ENCODE measurements at places on chromosomes 1 and 21. TPM values are rescaled to one million over a fixed set of nuclear protein-coding genes. Genes with fewer than 3 reads are reported as not detected.

GRCh38 chr1:87905651-87906050 lies 577.0 kb downstream of the LMO4 start:
- no peak for DNase-seq

DNA sequence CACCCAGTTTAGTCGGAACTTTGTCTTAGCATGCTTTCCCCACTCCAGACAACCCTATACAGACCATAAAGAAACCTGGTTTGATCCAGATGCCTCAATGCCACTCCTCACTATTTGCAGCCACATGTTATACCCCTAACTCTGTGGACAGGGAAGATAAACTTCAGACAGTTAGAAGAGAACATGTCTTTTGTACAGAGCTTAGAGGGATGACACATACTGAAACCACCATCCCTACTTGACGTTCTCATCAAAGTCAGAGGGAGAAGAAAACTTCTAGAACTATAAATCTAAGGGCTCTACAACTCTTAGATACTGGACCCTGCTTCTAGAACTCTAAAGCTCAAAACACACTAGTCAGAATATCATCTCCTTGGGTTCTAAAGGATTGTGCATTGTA lies 3.7 kb downstream of the SYT6 start:
- DNase-seq, result no peak

GRCh38 chr21:29718081-29718815 lies 221.5 kb downstream of the GRIK1 start:
- no peak for DNase-seq

GRCh38 chr1:70458131-70458530 lies 47.1 kb downstream of the CTH start:
- DNase-seq, result no peak

DNA sequence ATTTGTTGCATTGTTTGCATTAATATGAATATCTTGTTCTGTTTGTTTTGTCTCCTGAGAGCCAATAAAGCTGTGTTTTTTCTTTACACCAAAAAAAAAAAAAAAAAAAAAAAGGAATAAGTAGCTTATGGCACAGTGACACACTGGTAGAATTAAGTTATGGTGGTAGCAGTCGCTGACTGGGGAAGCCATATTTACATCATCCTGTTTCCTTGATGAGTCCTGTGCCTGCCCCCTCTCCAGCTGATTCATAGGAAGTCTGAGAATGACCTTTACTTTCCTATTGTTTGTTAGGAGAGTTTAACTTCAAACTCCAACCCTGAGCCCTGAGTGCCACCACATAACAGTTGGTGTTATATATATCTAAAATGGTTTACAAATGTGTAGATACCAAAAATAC lies 62.2 kb downstream of the OBSCN start:
- DNase-seq, result peak; percentile 19

DNA sequence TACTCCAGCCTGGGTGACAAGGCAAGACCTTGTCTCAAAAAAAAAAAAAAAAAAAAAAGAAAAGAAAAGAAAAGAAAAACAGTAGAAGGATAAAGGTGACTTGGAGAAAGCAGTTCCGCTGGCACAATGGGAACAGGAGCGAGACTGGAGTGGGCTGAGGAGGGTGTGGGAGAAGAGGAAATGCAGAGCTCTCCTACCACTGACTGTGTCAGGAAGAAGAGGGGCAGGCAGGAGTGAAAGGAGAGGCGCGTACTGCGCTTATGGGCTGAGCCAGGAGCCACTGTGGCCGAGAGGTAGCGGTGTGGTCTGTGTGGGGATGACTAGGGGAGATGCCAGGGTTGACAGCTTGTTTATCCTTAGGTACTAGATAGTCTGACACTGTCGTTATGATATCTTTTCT lies 6.4 kb upstream of the PROK1 start:
- no peak for DNase-seq

DNA sequence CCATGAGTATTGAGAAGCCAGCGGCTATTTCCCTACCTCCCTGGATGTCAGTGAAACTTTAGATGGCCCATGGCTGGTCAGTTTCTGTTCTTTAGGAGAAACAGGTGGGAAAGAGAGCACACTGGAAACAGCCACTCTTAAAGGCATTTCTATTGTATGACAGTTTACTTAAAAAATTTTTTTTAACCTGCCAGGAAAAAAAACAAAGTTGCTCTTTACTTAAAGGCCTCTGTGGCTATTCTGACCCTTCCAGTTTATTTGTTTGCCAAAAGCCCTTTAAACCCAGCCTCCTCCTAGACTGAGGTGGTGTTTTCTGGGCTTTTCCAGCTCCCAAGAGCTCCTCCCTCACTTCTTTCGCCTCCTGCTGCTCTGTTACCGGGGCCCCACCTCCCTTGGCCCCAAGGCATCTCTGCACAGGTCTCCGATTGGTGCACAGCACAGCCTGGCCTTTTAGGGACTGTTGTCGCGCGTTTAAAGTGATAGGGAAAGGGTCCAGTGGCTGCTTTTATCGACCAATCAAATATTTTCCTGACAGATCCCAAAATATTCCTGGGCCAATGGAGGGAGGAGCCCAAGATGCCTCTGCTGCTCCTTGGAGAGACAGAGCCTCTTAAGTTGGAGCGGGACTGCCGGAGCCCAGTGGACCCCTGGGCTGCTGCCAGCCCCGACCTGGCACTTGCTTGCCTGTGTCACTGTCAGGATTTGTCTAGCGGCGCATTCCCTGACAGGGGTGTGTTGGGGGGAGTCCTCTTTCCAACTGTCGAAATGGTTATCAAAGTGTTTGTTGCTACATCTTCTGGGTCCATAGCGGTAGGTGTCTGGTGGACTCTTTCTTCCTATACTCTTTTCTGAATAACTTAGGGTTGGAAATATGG lies at the start of gene SH3BGR:
SH3BGR (plus strand) TSS at position 639 of the 875 bp plus-strand sequence; CDS start at position 766, 127 bp downstream.
- DNase-seq, result no peak

DNA sequence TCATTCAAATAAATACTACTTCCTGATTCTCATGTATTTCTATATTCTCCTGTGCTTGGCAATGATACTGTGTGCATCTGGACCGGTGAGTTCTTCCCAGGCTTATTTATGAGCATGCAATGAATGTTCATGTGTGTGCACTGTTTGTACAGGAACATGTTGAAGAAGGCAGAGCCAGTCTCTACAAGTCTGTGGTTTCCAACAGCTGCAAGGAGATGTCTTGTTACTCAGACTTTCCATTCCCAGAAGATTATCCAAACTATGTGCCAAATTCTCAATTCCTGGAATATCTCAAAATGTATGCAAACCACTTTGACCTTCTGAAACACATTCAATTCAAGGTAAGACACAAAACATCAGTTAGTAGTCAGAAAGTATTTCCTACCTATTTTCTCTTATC lies 19.1 kb downstream of the FMO1 start:
- DNase-seq, result no peak

GRCh38 chr1:213925531-213926182 lies 62.1 kb upstream of the PROX1 start:
- no peak for DNase-seq

DNA sequence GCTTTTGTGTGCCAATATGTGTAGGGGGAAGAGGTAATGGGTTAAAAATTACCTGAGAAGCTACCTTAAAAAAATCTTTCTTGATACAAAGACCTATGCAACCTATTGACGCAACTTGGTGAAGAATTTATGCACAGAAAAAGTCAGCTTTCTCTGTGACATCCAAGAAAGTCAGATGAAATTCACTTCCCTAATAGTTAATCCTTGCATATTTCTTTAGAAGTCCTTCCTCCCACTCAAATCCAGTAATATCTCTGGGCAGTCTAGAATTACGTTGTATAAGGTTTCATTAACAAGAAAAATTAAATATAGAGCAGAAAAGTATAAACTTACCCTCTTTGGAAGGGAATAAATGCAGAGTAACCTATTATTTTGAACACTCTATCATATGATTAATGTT lies 2.9 kb downstream of the UBAP2L start:
- DNase-seq, result no peak

GRCh38 chr1:195434566-195435203 lies 1173.6 kb downstream of the KCNT2 start:
- no peak for DNase-seq

DNA sequence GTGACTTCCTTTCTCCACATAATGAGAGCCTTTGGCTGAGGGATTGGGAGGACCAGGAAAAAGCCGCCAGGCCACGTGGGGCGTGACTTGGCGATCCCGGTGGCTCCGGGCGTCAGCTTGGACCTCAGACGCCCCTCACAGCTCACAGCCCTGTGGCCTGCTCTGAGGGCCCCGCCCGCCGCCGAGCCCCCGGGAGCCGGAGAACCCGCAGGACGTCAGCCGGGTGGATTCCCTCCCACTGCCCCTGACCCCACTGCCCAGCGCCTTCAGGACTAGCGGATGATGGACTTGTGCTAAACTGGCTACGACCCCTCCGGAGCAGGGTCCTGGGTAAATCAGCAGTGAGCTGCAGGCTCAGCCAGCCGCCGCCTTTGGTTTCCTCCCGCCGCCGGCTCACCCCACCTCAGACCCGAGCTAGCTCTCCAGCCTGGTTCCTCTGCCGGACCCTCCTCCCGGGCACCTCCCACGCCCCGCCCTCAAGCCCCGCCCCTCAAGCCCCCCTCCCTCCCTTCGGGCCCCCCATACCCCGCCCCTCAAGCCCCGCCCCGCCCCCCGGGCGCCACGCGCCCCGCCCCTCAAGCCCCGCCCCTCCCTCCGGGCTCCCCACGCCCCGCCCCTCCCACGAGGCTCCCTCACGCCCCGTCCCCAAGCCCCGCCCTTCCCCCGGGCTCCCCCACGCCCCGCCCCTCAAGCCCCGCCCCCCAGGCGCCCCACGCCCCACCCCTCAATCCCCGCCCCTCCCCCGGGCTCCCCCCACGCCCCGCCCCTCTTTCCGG lies 10.0 kb upstream of the FAAP20 start:
- no peak for DNase-seq

GRCh38 chr1:88581703-88582102 lies 102.4 kb upstream of the PKN2 start:
- DNase-seq, result no peak

GRCh38 chr1:30706528-30706927 lies 16.9 kb downstream of the MATN1 start:
- no peak for DNase-seq

- DNase-seq, result no peak
Measured at GRCh38 chr1:167776616-167777268, 55.0 kb downstream of the MPZL1 start.

GRCh38 chr1:234839663-234840062 lies 229.7 kb upstream of the IRF2BP2 start:
- DNase-seq, result no peak

GRCh38 chr1:25959611-25960010 lies 38.3 kb downstream of the PAFAH2 start:
- DNase-seq, result no peak

GRCh38 chr1:158257888-158258287 lies 3.7 kb downstream of the CD1A start:
- no peak for DNase-seq

DNA sequence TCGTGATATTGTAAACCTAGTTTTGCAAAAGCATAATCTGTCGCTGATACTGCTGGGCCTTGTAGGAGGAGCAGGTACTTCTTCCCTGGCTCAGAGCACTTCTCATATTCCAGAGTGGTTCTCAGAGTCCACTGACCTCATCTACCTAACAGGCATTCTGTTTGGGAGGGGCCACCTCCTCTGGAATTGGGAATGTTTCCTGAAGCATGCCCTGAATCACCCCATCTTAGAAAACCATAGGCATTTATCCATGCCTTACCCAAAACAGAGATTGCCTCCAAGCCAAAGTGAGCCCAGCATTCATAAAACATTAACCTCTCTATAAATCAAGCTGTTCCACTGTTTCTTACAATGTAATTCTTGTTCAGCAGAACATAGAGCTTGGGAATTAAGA lies 35.1 kb downstream of the SLC44A3 start:
- no peak for DNase-seq

DNA sequence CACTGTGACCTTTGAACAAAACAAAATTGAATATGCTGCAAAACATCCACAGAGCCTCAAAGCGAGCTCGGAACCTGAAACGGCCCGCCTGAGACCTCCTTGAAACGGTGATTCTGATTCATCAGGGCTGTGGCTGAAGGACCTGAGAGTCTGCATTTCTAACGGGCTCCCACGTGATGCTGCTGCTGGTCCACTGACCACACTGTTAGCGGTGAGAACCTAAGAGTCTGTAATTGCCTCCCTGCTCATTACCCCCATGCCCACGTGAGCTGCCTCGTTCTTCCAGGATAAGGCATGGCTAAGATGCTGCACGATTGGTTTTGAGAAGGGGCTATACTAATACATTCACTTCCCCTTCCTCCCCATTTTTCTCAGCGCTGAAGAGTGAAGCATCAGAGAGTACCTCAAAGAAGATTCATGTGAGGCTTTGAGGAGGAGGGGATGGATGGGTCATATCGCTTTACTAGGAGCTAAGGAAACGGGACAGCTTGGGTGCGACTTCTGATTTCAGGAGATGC lies 9.7 kb downstream of the TLR5 start:
- DNase-seq, result no peak

DNA sequence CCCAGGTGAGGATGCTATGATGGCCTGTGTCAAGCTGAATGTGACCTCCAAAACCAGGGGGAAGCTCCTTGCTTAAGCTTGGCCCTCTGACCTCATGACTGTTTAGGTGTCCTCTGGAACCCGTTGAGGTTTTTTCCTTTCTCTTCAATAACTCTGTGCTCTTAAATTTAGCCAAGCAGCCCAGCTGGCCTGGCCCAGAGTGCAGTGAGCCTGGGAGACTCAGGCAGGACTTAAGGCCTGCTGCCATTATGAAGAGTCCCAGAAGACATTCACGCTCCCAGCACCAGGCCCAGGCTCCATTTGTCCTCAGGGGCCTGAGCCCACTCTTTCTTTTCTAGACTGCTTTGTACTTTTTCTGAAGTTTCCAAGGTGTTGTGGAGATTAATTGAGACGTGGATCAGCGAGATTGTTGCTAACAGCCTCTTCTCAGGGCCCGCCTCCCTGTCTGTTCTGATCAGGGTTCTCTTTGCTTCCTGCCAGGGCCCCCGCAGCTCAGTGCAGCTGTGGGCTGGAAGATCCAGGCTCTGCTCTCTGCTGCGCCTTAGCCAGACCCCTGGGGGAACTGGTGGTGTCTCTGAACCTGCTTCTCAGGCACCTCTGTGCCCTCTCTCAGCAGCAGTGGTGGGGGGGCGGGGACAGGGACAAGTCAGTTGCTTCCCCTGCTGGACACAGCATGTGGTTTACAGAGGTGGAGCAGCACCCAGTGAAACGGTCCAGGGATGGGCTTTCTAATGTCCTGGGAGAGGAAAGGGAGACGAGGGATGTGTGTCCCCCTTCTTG lies 124.2 kb downstream of the GRIK3 start:
- DNase-seq, result peak; percentile 30

GRCh38 chr1:31299365-31299764 lies 2.5 kb downstream of the ZCCHC17 start:
- no peak for DNase-seq

- no peak for DNase-seq
Measured at GRCh38 chr1:16376971-16377370, 9.9 kb downstream of the SZRD1 start.

Gene TTC22
- 9.1 TPM for total RNA-seq

Gene RUNX3
- 246 TPM for total RNA-seq

Gene HSPA6
- total RNA-seq, result 1.1 TPM

Gene ILDR2
- total RNA-seq, result 7.9 TPM

Gene ERICH3
- 0.05 TPM for total RNA-seq

Gene ACADM
- 52.8 TPM for total RNA-seq

Gene RASSF5
- 184 TPM for total RNA-seq

Gene C2CD2
- total RNA-seq, result 6.4 TPM
